ENCODE measurements at places on chromosomes 4 and X. TPM values are rescaled to one million over a fixed set of nuclear protein-coding genes. Genes with fewer than 3 reads are reported as not detected.

Gene CNGA1
- total RNA-seq = not detected

Gene CT45A1
- total RNA-seq = not detected

Gene PPEF2
- not detected for total RNA-seq

Gene HSFX1
- 0.50 TPM for total RNA-seq

Gene SMIM10L2A
- total RNA-seq = 0.33 TPM

Gene MFAP3L
- 0.33 TPM for total RNA-seq

Gene TSPAN6
- total RNA-seq = not detected

Gene PF4V1
- not detected for total RNA-seq

Gene ATP8A1
- total RNA-seq = 19.8 TPM

Gene RENBP
- total RNA-seq = 12.1 TPM

Gene CLDN34
- total RNA-seq = not detected

Gene MAGEB1
- total RNA-seq = not detected

Gene CSAG2
- 1.3 TPM for total RNA-seq

Gene TREX2
- total RNA-seq = 1.8 TPM

Gene CT47B1
- not detected for total RNA-seq

Gene PABPC1L2A
- not detected for total RNA-seq

Gene IL1RAPL2
- not detected for total RNA-seq

Gene UGT2B15
- not detected for total RNA-seq

Gene MAOB
- not detected for total RNA-seq

Gene RIPPLY1
- not detected for total RNA-seq

Gene NR3C2
- 4.1 TPM for total RNA-seq

Gene FGFBP1
- not detected for total RNA-seq

Gene MBNL3
- total RNA-seq = 26.6 TPM

Gene ITGB1BP2
- 2.9 TPM for total RNA-seq

Gene HELT
- total RNA-seq = not detected

Gene ITM2A
- 157 TPM for total RNA-seq

Gene HAUS3
- 27.1 TPM for total RNA-seq

Gene SPINK2
- not detected for total RNA-seq

Gene NRK
- not detected for total RNA-seq

Gene PFKFB1
- 0.60 TPM for total RNA-seq

Gene MAGEA9B
- total RNA-seq = not detected

Gene SSX4
- not detected for total RNA-seq

Gene PAPSS1
- total RNA-seq = 28.6 TPM

Gene ETDB
- total RNA-seq = not detected

Gene MAGEC3
- not detected for total RNA-seq

Gene GJB1
- not detected for total RNA-seq

Gene APLN
- total RNA-seq = 0.15 TPM

Gene CXCL13
- not detected for total RNA-seq

Gene VEGFC
- not detected for total RNA-seq

Gene F8A3
- total RNA-seq = 0.50 TPM

Gene SFRP2
- not detected for total RNA-seq

Gene ZMAT1
- 3.0 TPM for total RNA-seq

Gene TEC
- total RNA-seq = 0.80 TPM

Gene PRDM5
- total RNA-seq = not detected

Gene PPP2R2C
- total RNA-seq = not detected

Gene CPZ
- total RNA-seq = 0.75 TPM

Gene CT45A3
- not detected for total RNA-seq

Gene HEPH
- not detected for total RNA-seq

Gene RHOH
- total RNA-seq = 126 TPM

Gene EXOC1L
- not detected for total RNA-seq

Gene VSIG1
- 5.0 TPM for total RNA-seq

Gene DMRTC1B
- not detected for total RNA-seq

Gene DOK7
- not detected for total RNA-seq

Gene DUSP9
- not detected for total RNA-seq

Gene TMEM31
- not detected for total RNA-seq

Data from activated CD4-positive, alpha-beta memory T cell treated with anti-CD3 and anti-CD28 coated beads, Interleukin-2, amount 10 ng/mL, durations not matched to agents 7 days and 5 days (primary cell).